ENCODE measurements at places on chromosomes 6 and 20.

DNA sequence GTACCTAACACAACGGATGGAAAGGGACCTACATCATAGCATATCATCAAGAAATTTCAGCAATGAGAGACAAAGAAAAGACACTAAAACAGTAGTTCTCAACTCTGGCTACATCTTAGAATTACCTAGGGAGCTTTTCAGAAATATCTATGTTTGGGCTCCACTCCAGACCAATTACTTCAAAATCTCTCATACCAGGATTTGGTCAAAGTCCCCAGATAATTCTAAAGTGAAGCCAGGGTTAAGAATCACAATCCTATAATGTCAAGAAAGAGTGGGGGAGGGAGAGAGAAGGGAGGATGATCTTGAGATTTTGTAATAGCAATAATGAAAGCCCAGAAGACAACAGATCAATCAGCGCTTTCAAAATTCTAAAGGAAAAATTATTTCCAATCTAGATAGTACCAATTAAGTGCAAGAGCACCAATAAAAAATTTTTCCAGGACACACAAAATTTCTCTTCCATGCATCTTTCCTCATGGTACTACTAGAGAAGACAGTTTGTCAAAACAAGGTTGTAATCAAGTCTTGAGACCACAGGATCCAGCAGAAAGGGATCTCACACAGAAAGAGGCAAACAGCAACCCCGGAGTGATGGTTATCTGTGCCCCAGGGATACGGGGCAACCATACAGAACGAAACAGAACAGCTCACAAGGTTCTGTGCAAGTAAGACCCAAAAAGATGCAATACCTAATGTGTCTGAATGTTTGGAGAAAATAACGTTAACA lies 152.9 kb upstream of the DST start:
- DNase-seq: no peak

DNA sequence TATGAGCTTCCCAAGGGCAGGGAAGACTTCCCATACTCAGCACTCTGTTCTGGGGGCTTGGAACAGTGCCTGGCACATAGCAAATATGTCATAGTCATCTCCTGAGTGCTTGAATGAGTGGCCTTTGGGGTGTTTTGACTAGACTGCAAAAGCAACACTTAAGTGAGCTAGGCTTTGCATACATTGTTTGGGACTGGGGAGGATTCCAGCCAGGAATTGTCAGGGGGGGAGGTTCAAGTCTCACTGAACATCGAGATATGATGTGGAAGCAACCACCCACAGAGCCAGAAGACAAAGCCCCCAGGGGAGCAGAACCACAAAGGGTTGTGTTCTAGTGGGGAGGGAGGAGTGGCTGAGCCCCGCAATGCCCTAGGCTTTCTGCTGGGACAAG lies 98.4 kb downstream of the SYCP2 start:
- DNase-seq: no peak

GRCh38 chr6:148795563-148795962 lies 48.7 kb downstream of the UST start:
- DNase-seq: no peak

GRCh38 chr6:116536216-116536621 lies 9.3 kb downstream of the TRAPPC3L start:
- no peak for DNase-seq

- no peak for DNase-seq
These were observed 726 bp downstream of the FLRT3 start for GRCh38 chr20:14336686-14337085.

DNA sequence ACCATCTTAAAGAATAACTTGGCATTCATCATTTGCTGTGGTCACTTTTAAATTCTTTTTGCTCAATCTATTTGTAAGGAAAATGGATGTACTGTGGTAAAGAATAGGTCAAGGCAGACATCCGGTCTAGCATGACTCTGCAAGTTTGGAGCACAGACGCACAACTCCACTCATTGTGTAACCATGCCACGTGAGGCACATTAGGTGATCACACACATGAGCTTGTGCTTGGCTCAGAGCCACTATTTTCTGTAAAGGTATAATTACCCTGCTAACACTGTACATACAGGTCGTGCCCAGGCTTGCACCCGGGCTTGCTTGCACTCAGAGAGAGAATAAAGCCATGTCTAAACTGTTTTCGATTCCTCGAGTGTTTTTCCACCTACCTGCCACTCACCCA lies 1289.1 kb upstream of the ADGRB3 start:
- DNase-seq: no peak

GRCh38 chr6:16205377-16206144 lies 32.8 kb upstream of the GMPR start:
- DNase-seq: no peak

- no peak for DNase-seq
These were observed 561.3 kb downstream of the DHX35 start for GRCh38 chr20:39523405-39523804.

DNA sequence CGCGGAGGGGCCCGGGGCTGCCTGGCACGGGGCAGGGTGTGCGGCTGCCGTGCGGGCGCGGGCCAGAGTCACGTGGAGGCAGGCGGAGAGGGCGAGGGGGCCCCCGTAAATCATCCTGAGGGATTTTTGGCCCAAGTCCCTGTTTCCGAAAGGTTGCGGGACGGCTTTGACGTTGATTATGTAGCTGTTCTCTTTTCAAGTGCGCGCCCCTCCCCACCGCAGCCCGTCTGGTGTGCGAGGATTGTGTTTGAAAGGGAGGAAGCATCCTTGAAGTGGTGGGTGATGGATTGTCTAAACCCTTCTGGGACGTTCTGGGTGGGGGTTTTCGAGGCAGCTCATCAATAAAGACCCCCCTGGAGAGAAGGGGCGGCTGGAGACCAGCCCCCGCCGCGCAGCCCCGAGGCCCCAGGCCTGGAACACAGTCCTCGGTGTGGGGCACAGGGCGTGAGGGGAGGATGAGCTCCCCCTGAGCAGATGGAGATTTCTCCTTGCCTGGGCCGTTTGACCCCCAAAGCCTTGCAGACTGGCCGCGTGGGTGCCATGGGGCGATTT lies 7.0 kb upstream of the FOXF2 start:
- no peak for DNase-seq

DNA sequence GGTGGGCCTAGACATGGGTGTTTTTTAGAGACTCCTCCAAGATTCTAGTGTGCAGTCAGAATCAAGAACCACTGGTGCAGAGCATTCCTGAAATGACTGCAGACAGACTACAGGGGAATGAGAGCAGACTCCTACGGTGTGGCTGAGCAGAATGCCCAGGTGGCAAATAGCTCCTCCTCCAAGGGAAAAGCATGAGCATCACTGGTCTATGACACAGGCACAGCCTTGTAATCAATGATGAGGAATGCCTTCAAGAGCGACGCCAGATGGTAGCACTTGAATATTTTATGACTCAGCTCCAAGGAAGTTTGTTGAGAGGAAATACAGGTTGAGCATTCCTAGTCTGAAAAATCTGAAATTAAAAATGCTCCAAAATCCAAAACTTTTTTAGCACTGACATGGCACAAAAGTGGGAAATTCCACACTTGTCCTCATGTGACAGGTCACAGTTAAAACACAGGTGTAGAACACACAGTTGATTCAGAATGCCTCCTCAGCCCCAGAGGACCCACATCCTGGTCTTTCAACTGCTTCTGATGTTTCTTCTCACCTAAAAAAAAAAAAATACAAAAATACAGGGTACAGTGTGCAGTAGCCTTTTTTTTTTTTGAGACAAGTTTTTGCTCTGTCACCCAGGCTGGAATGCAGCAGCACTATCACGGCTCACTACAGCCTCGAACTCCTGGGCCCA lies 10.6 kb upstream of the FAM8A1 start:
- DNase-seq: no peak

DNA sequence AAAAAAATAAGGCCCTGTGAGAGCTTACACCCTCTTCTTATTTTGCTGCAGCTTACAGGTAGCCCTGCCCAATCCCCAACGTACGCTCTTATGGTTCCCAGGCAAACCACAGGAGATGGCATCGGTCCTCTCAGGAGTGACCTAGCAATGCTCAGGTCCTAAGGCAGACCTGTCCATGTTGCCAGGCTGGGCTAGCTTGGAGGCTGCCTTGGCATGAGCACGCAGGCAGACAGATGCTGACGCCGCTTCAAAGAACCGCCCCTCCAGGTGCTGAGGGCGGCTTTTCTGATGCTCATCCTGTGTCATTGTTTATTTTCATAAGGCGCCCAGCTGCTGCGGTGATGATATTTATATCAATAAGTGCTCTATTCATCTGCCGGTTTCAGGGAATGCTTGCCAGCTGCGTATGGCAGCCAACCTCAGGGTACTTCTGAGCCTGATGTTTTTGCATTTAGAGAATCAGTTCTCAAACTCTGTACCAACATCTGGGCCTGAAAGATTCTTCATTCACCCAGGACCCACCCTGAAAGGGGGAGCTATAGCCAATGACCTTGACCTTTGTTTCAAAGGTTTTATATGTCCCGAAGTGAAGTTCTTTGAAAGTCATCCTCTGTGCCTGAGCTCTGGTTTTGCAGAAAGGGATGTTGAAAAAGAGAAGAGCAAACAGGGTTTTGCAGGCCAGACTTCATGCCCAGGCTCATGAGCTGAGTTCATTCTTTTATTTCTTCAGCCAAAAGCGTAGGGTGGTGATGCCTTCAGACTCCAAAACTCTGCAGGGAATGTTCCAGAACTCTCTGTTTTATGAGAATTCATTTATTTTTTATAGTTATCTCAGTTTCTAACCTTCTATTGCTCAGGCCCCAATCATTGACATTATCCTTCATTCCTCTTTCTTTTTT lies 475.6 kb upstream of the CHD6 start:
- DNase-seq: no peak

DNA sequence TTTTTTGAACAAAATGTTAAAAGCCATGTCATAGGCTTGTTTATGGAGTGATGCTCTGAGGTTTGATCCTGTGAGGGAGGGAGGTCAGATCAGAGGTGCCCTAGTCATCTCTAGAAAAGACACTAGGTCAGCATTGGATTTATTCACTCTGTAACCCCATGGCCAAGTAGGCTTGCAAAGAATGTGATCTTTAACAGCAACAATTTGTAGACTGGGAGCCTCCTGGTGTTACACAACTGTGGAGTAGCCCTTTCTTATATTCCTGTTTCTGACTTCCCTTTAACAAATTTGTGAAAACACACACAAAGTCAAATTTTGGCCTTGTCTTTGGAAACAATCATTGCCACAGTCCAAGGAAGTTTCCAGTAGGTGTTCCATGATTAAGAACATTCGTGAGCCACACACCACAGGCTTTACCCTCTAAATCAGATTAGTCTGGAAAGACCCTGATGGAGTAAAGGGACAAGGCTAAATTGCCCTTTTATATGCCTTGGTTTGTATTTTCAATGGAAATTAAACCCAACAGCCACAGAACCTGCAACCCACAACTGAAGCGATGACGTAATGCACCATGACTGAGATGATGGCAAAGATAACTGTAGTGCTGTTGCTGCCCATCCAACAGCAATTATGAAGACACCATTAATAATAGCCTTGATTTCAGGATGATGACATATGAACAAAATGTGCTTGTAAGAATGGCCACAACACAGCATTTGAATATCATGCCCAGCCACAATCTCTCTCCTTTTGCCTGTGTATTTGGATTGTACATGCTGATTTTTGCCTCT lies 22.1 kb downstream of the SCP2D1 start:
- DNase-seq: no peak

DNA sequence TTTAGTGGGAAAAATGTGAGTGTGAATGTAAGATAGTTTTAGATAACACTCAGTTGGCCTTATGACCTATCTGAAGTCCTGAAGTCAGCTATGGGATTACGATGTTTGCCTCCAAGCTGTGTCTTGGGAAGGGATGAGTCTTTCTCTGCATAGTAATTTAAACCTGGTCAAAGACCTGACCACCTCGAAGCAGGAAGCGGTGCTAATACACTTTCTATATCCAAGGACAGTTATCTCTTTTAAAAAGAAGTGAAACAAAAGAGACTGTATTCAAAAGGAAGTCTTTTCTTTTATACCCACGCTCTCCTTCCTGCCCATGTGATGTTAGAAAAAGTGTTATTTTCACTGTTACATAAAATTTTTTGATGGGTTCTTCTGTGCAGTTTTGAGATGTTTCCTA lies 94.9 kb downstream of the JARID2 start:
- no peak for DNase-seq

- DNase-seq: no peak
These were observed 217.9 kb downstream of the TBX18 start for GRCh38 chr6:84546427-84546914.

GRCh38 chr6:151904631-151905030 lies 97.1 kb downstream of the ESR1 start:
- DNase-seq: no peak

- no peak for DNase-seq
These were observed 79.2 kb downstream of the PRND start for GRCh38 chr20:4800676-4801449.

- no peak for DNase-seq
These were observed 121.6 kb downstream of the MEI4 start for GRCh38 chr6:77774457-77774856.

GRCh38 chr6:3328145-3328544 lies 69.4 kb downstream of the PSMG4 start:
- DNase-seq: no peak

DNA sequence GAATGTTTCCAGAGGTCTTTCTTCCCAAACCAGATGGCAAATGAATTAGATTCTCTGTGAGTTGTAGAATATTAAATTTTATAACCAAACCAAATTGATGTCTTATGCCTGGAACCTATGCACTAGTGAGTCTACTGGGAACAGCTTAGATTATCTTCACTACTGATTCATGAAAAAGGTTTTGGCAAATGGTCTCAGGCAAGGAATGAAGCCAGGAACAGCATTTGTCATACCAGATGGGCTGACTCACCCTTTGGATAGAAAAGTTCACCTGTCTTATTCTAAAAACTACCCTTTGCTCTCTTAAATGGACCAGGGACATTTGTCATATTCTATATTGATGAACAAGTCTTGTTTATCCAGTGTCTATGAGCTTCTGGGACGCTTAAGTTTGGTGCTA lies 135.4 kb upstream of the ECI2 start:
- no peak for DNase-seq

GRCh38 chr6:54426995-54427394 lies 118.8 kb downstream of the TINAG start:
- no peak for DNase-seq

DNA sequence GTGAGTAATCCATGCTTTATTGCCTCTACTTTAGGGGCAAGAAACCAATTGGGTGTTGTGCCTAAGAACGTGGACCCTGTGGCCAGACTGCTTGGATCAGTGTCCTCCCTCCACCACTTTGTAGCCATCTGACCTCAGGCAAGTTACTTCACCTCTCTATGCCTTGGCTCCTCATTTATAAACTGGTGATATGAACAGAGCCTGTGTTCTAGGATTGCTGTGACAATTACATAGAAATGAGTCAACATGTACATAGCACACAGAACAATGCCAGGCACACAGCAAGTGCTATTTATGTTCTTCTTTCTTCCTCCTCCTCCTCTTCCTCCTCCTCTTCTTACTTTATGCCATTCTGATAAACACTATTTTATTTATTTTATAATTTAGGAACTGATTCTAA lies 339.4 kb downstream of the CD83 start:
- DNase-seq: no peak

- DNase-seq: no peak
These were observed 1.0 kb upstream of the VSTM2L start for GRCh38 chr20:37901654-37902503.

DNA sequence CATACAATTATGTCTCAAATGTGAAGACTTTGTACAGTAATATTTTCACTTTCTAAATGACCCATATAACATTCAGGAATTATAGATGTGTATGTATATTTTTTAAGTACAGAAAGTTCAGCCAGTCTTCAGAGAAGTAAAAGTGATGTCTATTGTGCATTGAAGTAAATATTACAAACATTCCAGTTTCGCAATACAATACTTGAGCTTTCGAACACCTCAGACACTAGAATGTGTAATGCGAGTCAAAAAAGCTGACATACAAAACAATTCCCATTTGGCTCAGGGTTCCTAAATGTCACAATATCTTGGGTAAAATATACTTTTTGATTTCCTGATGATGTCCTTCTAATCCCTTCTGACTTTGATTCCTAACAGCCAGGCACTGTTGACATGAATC lies 101.4 kb downstream of the ZNF217 start:
- DNase-seq: no peak

Data from T-helper 22 cell (primary cell).